CD8-positive, alpha-beta memory T cell (primary cell): ENCODE measurements at places on chromosomes 16 and 17.

DNA sequence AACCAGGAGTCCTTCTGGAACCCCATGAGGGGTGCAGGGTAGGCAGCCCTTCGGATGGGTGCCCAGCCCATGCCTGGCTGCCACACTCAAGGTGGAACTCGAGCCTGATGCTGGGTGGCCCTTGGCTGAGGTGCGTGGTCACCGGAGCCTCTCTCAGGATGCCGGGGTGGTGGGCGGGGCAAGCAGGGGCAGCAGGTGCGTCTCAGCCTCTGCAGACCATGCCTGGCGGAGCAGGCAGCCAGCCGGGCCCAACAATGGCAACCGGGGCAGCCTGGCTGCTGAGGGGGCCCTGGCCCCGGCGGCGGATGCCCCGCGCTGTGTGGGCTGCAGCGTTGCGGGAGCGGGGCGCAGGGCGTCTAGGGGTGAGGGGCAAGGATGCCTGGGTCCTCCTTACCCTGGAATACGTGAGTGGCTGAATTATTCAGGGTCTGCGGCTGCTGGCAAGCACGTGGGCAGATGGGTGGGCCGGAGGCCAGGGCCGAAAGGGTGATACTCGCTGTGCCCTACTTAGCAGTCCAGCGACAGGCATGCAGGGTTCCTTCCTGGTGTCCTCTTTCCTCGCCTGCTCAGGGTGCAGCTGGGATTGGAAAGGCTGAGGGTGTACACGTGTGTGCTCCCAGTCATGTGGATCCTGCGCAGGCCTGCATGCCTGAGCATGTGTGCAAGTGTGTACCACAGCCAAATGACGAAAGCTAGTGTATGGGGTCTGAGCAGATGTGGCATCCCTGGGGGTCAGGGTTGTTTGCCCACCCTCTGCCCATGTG is 14.6 kb downstream of the MYO15A start:
- no peaks in the 10 kb centered on the region for H3K36me3 ChIP-seq
- no peaks in the 10 kb centered on the region for H3K4me1 ChIP-seq
- no peak for DNase-seq
- no peak overlapping the region for H3K4me3 ChIP-seq

- no peaks in the 10 kb centered on the region for H3K36me3 ChIP-seq
- H3K27ac ChIP-seq: no peak overlapping the region
- no peaks in the 10 kb centered on the region for H3K27me3 ChIP-seq
- no peak overlapping the region for H3K4me3 ChIP-seq
Observed at GRCh38 chr16:52383640-52384292, 163.2 kb downstream of the TOX3 start.

DNA sequence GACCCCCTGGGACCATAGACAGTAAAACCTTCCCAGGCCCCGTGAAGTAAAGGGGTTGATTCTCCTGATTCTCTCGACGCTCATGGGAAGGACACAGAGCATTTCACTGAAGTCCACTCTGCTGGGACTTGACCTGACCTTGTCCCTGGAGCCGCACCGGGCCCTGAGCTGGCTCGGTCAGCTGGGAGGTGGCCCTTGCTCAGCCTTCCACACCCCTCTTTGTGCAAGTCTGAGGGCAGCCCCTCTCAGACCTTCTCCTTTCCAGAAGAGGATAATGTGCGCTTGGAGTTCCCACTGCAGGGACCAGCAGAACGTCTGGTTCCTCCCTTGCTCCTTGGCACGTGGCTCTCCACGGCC is 115.5 kb downstream of the RAP1GAP2 start:
- H3K36me3 ChIP-seq: no peaks in the 10 kb centered on the region
- no peak for DNase-seq
- H3K4me1 ChIP-seq: no peaks in the 10 kb centered on the region

- DNase-seq: no peak
- no peaks in the 10 kb centered on the region for H3K36me3 ChIP-seq
- H3K4me3 ChIP-seq: no peak overlapping the region
- H3K27ac ChIP-seq: peak overlapping the region; percentile 75
Observed at GRCh38 chr16:399340-400019, 2.2 kb upstream of the DECR2 start.

- no peaks in the 10 kb centered on the region for H3K4me1 ChIP-seq
- no peaks in the 10 kb centered on the region for H3K27me3 ChIP-seq
- no peaks in the 10 kb centered on the region for H3K36me3 ChIP-seq
- H3K27ac ChIP-seq: no peak overlapping the region
- H3K4me3 ChIP-seq: no peak overlapping the region
Observed at GRCh38 chr17:9488556-9488955, 87.1 kb downstream of the STX8 start.

GRCh38 chr17:48003417-48004151 is 32.7 kb downstream of the CDK5RAP3 start:
- H3K4me1 ChIP-seq: no peaks in the 10 kb centered on the region
- H3K27me3 ChIP-seq: no peaks in the 10 kb centered on the region
- H3K27ac ChIP-seq: no peak overlapping the region
- DNase-seq: no peak
- no peaks in the 10 kb centered on the region for H3K36me3 ChIP-seq

DNA sequence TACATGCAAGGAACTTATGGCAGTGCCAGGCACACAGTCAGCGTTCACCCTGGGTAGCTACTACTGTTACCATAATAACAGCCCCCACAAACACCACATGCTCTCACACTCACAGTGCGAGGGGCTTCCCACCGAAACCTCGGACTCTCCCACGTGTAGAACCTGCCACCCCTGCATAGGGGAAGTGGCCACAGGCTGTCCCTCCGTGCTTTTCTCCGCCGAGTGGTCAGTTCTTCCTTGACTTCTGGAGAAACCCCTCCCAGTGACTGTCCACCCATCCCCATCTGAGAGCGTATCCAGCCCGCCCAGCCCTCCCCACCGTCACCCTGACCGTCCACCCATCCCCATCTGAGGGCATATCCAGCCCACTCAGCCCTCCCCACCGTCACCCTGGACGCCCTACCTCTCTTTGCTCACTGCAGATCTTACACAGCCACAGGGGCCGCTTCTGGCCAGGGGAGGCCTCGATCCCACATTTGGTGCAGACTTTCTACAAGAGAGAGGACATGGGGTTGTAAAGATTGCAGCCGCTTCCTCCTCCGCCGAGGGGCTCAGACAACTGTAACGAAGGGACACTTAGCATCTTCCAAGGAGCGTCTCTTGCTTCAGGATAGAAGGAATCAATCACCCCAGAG is 71.1 kb downstream of the RPH3AL start:
- no peak overlapping the region for H3K27ac ChIP-seq
- H3K36me3 ChIP-seq: no peaks in the 10 kb centered on the region
- DNase-seq: no peak
- no peaks in the 10 kb centered on the region for H3K4me1 ChIP-seq
- H3K4me3 ChIP-seq: no peak overlapping the region

- no peak overlapping the region for H3K4me3 ChIP-seq
- DNase-seq: no peak
- no peak overlapping the region for H3K27ac ChIP-seq
- H3K27me3 ChIP-seq: no peaks in the 10 kb centered on the region
- no peaks in the 10 kb centered on the region for H3K4me1 ChIP-seq
Observed at GRCh38 chr17:80111702-80112470, 10.5 kb downstream of the GAA start.

- no peaks in the 10 kb centered on the region for H3K27me3 ChIP-seq
- no peak overlapping the region for H3K4me3 ChIP-seq
- H3K27ac ChIP-seq: no peak overlapping the region
- no peak for DNase-seq
- no peaks in the 10 kb centered on the region for H3K36me3 ChIP-seq
Observed at GRCh38 chr17:50844117-50844700, 8.8 kb downstream of the WFIKKN2 start.

- DNase-seq: no peak
- H3K4me1 ChIP-seq: no peaks in the 10 kb centered on the region
- no peak overlapping the region for H3K27ac ChIP-seq
- no peaks in the 10 kb centered on the region for H3K36me3 ChIP-seq
- H3K4me3 ChIP-seq: no peak overlapping the region
Observed at GRCh38 chr16:24681793-24682192, 47.7 kb upstream of the TNRC6A start.

- no peak for DNase-seq
- peaks cover 36% of the 10 kb centered on the region for H3K36me3 ChIP-seq
- H3K4me1 ChIP-seq: peaks cover 23% of the 10 kb centered on the region
- peak overlapping the region; percentile 100 for H3K4me3 ChIP-seq
Observed at GRCh38 chr16:30652005-30652296, 1.2 kb downstream of the PRR14 start.
